ENCODE measurements at places on chromosomes 6 and 20. TPM values are rescaled to one million over a fixed set of nuclear protein-coding genes. Genes with fewer than 3 reads are reported as not detected.
A peak's percentile ranks its signal among the peaks of the same experiment; 100 is the strongest.

- H3K27ac ChIP-seq, result no peak overlapping the region
- no peak for DNase-seq
- no peak overlapping the region for H3K4me3 ChIP-seq
- no peaks in the 10 kb centered on the region for H3K4me1 ChIP-seq
These were observed 296.8 kb downstream of the TENT5A start for GRCh38 chr6:81455641-81456040.

GRM1 gene
- not detected for total RNA-seq

DNA sequence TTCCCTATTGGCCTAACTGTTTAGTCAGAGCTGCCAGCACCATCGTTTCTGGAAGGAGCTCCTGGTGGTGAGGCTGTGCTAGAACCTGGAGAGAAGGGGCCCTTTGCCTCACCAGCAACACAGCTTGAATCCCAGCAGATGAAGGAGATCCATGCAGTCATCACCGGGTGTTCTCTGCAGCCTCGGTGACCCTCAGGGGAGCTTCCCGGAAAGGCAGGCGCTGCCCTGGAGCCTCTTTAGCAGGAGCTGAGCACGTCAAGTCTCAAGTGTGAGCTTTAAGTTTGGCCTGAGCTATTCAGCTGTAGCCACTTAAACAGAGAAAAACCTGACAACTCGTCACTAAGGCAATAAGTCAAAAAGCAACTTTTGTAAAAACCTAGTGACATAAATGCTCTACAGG, 181.2 kb upstream of the FOXQ1 start:
- no peak for DNase-seq
- H3K36me3 ChIP-seq, result no peaks in the 10 kb centered on the region
- H3K27me3 ChIP-seq, result no peaks in the 10 kb centered on the region
- H3K4me3 ChIP-seq, result no peak overlapping the region
- H3K27ac ChIP-seq, result no peak overlapping the region

DNA sequence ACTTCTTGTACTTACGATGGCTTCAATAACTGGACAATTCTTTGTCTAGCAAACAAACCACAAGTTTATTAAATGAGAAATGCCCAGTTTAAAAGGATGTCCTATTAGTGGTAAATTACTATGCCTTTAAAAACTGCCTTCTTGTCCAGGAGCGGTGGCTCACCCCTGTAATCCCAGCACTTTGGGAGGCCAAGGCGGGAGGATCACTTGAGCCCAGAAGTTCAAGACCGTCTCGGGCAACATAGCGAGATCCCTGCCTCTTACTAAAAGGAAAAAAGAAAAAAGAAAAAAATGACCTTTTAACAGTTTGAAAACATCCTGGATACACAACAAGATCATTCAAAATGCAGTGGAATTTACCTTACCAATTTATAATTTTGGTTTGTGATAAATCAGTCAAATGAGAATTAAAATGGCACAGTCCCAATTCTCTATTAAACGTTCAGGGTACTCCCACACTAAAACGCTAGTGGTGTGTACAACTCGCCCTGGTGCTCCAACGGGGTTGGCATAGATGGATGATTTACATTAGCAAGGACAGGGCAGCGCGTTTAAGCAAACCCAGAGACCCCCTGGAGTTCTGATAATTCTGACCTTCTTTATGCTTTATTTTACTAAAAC, 2.3 kb downstream of the ZBTB2 start:
- H3K36me3 ChIP-seq, result no peaks in the 10 kb centered on the region
- H3K4me3 ChIP-seq, result peak overlapping the region; percentile 99
- no peaks in the 10 kb centered on the region for H3K27me3 ChIP-seq
- DNase-seq, result no peak
- H3K27ac ChIP-seq, result peak overlapping the region; percentile 100
- H3K4me1 ChIP-seq, result no peaks in the 10 kb centered on the region

GRCh38 chr6:45969026-45969425, 46.6 kb downstream of the CLIC5 start:
- DNase-seq, result no peak
- H3K4me3 ChIP-seq, result no peak overlapping the region
- no peaks in the 10 kb centered on the region for H3K36me3 ChIP-seq
- no peaks in the 10 kb centered on the region for H3K27me3 ChIP-seq

DNA sequence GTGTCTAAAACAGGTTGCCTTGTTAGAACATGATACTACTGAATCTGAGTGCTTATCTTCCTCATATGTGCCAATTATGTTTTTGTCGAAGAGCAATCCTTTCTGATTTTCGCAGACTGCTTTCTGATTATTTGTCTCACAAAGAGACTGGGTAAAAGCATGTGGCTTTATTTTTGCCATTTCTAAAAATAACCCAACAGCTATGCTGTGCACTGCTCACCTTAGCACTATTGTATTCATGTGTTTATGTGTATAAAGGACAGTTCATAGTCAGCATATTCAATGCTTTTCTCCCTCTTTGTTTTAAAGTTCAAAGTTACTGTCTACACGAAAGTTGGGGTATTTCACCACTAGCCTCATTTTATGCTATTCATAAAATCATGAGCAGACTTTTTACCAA, 127.0 kb downstream of the SGK1 start:
- H3K4me3 ChIP-seq, result no peak overlapping the region
- no peaks in the 10 kb centered on the region for H3K36me3 ChIP-seq
- DNase-seq, result no peak
- no peaks in the 10 kb centered on the region for H3K27me3 ChIP-seq
- H3K4me1 ChIP-seq, result no peaks in the 10 kb centered on the region

DNA sequence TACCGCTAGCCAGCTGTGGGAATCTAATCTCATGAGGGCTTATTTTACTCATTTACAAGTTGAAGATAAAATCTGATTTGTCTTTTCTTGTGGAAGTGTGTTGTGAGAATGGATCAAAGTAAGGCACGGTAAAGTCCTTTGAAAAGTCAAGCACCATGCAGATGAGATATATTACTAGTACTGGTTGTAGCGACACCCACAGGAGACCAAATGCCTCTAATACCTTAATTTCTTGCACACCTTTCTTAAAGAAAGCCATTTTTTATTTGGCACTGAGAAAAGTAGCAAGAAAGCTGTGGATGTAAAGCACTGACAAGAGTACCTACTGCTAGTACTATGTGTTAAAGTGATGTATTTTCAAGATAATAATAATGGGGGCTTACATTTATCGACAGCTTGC, 191.0 kb upstream of the MMS22L start:
- no peak overlapping the region for H3K27ac ChIP-seq
- no peaks in the 10 kb centered on the region for H3K27me3 ChIP-seq
- no peaks in the 10 kb centered on the region for H3K4me1 ChIP-seq
- no peak overlapping the region for H3K4me3 ChIP-seq
- DNase-seq, result no peak
- H3K36me3 ChIP-seq, result no peaks in the 10 kb centered on the region

DNA sequence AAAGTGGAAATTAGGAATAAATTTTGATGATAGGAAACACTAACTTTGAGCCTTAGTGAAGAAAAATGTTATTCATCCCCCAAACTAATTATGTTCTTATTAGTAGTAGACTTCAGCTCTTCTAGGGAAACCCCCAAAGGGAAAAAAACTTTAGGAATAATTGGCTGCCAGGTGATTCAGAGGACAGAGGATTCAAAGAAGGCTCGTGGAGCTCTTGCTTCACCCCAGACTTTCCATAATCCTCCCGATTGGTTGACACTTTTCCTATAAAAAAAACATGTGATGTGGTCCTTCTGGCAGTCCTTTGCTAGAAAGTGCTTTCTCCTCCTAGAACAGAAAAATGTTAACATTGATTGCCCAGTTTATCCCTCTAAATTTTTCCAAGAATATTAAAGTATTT, 5.6 kb upstream of the CCDC170 start:
- no peak for DNase-seq
- H3K4me1 ChIP-seq, result no peaks in the 10 kb centered on the region
- H3K27me3 ChIP-seq, result no peaks in the 10 kb centered on the region
- no peak overlapping the region for H3K27ac ChIP-seq
- no peak overlapping the region for H3K4me3 ChIP-seq

ZBTB24 gene
- 9.8 TPM for total RNA-seq
